ENCODE measurements at places on chromosomes 4 and X.

GRCh38 chr4:108155373-108155772 is 13.4 kb downstream of the LEF1 start:
- no peak for DNase-seq

DNA sequence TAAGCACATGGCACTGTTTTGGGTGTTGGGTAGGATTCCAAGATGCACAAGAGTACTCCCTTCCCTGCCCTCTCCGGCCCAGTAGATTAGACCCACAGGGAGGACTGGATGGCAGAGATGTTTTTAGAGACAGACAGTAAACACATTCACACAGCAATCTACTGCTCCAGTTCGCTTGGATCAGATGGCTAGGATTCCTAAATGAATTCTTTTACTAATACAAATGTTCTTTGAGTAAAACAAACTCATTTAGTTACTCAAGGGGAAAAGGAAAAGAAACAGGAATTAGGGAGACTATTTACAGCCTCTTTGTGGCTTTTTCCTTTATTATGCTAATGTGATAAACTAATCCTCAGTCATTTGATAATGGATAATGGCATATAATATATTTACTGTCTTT is 5.9 kb downstream of the SNX25 start:
- no peak for DNase-seq

DNA sequence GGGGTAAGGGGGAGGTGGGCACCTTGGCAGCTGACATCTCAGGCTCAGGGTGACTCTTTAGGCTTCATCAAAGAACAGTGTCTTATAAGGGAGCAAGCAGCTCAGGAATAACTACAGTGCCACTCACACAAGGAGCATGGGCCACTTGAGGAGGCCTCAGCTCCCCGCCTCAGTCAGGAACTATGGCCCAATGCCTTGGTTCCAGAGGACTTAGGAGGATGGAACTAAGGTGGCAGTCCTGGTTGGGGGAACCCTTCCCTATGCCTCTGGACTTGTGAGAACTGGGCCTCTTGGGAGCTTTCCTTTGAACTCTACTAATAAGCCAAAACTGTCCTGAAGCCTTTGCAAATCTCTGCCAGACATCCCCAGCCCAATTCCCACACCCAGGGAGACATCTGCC is 160.6 kb downstream of the EFNB1 start:
- no peak for DNase-seq

DNA sequence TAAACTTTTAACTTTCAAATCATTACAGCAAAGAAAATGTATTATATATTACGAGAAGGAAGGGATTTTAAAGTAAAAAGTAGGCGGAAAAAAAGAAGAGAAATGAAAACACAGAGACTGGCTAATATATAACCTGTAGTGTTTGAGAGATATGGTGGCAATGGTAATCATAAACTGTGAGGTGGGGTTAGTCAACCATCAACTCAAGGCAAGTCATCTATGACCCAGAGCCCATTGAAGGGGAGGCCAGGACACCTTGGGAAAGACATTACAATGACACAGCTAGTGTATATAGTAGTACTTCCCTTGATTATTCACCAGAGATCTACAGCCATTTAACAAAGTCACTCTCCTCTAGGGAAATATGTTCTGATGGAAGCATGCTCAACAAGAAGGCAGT is 423.9 kb upstream of the PITX2 start:
- no peak for DNase-seq

Measured in SIG-M5 (cell line).